ENCODE measurements at places on chromosomes 6 and 20. TPM values are rescaled to one million over a fixed set of nuclear protein-coding genes. Genes with fewer than 3 reads are reported as not detected.

ZNF334 gene
- 1.7 TPM for total RNA-seq

NHLRC1 gene
- total RNA-seq, result 2.6 TPM

RIMS1 gene
- total RNA-seq, result 0.32 TPM

TRIM40 gene
- total RNA-seq, result not detected

UFL1 gene
- 23.7 TPM for total RNA-seq

BPIFB4 gene
- total RNA-seq, result not detected

BCL2L1 gene
- total RNA-seq, result 62.3 TPM

FGD2 gene
- not detected for total RNA-seq

PARD6B gene
- 0.15 TPM for total RNA-seq

LY86 gene
- total RNA-seq, result not detected

THBS2 gene
- total RNA-seq, result 3.6 TPM

SLA2 gene
- not detected for total RNA-seq

LST1 gene
- not detected for total RNA-seq

PRELID3B gene
- total RNA-seq, result 78.6 TPM

SNAI1 gene
- total RNA-seq, result 0.46 TPM

TRMT11 gene
- total RNA-seq, result 20.8 TPM

GNL1 gene
- total RNA-seq, result 41.6 TPM

TAAR5 gene
- total RNA-seq, result not detected

CLIC1 gene
- total RNA-seq, result 1,138 TPM

COL9A1 gene
- total RNA-seq, result not detected
